ENCODE measurements at places on chromosomes 7 and 10.

GRCh38 chr10:29823553-29824080, 188.8 kb upstream of the SVIL start:
- no peak for DNase-seq

DNA sequence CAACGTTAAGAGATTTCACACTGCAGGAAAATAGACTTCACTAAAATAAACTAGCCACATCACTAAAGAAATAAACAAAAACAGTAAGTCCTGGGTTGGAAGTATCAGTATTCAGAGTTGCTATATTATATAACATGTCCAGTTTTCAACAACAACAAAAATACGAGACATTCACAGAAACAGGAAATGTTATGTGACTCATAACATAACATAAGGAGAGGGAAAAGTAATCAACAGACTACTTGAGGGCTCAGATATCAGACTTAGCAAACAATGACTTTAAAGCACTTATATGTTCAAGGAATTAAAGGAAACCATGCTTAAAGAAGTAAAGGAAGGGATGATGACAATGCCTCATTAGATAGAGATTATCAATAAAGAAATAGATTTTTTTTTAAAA, 73.5 kb upstream of the MKLN1 start:
- DNase-seq = no peak

- no peak for DNase-seq
Observed at GRCh38 chr7:64997927-64998391, 7.1 kb upstream of the ZNF117 start.

GRCh38 chr7:1961701-1962276, 271.0 kb downstream of the MAD1L1 start:
- DNase-seq = no peak

- DNase-seq = no peak
Observed at GRCh38 chr10:25220156-25220555, 45.4 kb downstream of the GPR158 start.

DNA sequence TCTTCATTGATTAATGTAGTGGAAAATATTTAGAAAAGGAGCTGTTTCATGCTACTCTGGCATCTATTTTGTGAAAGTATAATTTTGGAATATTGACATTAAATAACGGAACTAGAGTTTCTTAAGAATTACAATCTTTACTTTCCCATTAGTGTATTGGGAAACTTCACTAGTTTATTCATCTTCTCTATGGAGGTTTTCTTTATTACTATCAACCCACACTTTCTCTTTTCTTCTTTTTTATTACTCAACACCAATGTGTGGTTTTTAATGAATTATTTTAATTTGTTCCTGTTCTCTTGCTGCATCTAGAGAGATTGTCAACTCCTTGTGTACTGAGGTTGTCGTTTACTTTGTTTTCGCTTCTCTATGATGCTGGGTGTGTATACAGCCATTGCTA, 20.4 kb upstream of the ITGB8 start:
- no peak for DNase-seq

GRCh38 chr7:107879400-107880035, 11.5 kb upstream of the DLD start:
- no peak for DNase-seq

DNA sequence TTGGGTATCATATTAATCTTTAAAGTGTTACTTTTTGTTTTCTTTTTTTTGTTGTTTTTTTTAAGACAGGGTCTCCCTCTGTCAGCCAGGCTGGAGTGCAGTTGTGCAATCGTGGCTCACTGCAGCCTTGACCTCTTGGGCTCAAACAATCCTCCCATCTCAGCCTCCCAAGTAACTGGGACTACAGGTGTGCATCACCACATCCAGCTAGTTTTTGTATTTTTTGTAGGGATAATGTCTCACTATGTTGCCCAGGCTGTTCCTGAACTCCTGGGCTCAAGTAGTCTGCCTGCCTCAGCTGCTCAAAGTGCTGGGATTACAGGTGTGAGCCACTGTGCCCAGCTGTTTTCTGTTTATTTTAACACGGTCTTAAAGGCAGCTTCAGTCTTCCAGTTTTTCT, 23.3 kb downstream of the KMT2E start:
- no peak for DNase-seq

- DNase-seq = no peak
Observed at GRCh38 chr7:107206706-107207105, 37.9 kb downstream of the HBP1 start.

DNA sequence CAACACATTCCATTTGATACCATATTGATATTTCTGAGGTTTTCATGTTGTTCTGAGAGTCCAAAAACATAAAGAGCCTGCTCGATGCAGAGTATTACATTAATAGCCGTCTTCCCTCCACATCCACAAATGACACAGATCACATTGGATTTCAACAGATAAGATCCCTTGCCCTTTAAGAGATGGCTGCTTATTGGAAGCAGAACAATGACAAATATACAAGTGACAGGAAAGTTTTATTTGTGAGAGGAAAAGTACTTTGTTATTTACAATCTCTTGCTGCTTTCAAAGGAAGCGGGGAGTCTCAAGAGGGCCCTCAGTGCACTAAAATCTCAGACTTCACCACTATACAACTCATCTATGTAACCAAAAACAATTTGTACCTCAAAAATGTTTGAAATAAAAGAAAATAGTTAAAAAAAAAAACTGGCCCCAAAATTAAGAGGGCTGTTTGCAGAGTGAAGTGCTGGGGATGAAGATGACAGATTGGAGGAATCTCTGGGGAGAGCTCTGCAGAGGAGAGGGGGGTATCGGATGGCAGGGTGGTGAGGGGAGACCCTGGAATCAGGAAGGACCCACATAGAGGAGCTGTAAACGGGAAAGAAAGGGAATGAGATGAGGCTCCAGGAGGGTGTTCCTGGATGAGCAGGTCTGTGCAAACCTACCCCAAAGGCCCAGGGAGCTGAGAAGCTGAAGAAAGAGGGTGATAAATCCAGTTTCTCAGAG, 42.5 kb upstream of the ZNF438 start:
- no peak for DNase-seq

DNA sequence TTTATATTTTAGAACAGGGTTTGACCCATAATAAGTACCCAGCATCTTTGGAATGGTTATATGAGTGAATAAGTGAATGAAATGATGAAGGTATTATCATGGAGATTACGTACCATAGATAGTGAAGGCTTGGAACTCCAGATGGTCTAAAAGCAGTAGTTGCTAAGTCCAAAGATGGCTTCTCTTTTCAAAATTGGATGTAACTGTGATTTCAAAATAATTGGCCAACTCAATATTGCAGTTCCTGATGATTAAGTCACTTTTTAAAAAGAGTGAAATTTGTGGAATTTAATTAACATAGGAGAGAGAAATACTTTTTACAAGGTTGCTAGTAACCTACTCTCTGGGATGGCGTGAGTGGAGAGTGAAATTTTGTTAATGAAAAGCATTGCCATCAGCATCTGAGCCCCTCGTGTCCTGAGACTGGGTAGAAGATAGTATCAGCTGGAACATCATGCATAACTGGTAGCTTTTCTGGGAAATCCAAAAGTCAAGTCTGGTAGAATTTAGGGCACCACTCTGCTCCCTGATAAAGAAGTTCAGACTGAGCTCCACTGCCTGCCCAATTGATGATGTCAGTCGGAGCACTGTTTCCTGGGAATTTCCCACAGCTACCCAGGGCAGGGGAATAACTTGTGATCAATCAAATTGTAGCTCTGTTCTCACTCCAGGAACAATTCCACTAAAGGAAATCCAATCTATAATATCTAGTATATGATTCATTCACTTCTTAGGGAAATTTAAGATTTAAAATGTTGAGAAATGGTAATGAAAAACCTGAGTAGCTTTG, 3.2 kb downstream of the GPR141 start:
- DNase-seq = no peak

GRCh38 chr7:111933609-111934008, 272.6 kb downstream of the DOCK4 start:
- DNase-seq = no peak

GRCh38 chr10:121668314-121669027, 70.2 kb upstream of the FGFR2 start:
- DNase-seq = no peak
